Stimulated activated CD4-positive, alpha-beta T cell treated with anti-CD3 and anti-CD28 coated beads, Interleukin-1b, Interleukin-23, amount 100 ng/mL, for 48 hours (primary cell): ENCODE measurements at places on chromosomes 2 and 18.

DNA sequence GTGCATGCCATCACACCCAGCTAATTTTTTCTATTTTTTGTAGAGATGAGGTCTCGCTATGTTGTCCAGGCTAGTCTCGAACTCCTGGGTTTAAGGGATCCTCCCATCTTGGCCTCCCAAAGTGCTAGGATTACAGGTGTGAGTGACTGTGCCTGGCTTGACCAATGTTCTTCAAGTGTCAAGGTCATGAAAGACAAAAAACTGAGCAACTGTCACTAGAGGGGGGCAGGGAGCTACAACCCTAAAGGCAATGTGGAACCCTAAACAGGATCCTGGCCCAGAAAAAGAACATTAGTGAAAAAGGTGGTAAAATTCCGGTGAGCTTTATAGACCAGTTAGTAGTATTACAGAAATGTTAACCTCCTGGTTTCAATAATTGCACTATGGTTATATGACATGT lies 7.3 kb downstream of the MYO5B start:
- no peak for DNase-seq

- DNase-seq = no peak
These were observed 947 bp upstream of the ANKRD44 start for GRCh38 chr2:197311421-197312033.

DNA sequence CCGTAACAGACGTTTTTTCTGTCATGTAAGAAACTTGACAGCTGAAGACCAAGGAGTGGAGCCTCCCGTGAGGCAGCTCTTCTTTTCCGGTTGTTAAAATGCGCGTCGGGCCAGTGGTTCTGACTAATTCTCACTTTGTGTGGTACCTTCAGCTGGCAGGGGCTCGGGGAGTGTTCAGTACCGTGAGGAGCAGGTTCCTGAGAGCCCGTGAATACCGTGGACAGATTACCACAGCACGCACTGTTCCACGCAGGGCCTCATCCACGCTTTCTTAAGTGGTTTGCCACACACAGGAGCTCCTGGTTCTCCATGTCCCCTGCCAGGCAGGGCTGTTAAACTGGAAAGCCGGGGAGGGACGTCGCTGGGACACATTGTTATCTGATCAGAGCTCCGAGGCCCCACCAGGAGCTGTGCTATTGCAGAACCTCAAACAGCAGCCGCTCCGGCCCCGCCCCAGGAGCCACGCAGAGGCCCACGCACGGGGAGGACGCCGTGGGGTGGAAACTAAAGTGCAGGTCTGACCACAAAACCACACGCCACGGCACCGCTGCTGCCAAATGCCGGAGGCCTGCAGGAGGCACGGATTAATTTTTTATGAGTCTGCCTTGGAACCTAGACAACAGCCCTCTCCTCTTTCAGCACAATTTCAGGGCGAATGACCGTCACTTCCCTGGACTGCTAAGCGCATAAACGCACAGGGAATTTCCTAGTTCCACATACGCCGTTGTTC lies 43.3 kb downstream of the NFATC1 start:
- peak; percentile 27 for DNase-seq

DNA sequence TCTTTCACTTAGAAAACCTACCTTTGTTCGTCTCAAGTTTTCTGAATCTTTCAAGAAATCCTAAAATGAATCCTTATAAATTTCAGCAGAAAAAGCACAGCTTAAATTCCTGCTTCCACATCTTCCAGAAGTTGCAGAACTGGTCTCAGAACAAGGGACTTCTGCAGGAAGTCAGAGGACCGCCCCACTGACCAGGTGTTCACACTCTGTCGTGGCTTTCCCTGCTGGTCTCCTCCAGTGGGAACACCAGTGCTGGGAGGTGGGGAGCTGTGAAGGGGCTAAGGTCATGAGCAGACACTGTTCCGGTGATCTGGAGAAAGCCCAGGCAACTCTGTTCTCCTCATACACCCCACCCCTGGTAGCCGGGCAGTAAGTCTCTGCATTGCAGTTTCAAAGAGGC lies 3.5 kb downstream of the FAM110C start:
- DNase-seq = no peak

GRCh38 chr2:237549643-237550415 lies 16.5 kb upstream of the PRLH start:
- no peak for DNase-seq

DNA sequence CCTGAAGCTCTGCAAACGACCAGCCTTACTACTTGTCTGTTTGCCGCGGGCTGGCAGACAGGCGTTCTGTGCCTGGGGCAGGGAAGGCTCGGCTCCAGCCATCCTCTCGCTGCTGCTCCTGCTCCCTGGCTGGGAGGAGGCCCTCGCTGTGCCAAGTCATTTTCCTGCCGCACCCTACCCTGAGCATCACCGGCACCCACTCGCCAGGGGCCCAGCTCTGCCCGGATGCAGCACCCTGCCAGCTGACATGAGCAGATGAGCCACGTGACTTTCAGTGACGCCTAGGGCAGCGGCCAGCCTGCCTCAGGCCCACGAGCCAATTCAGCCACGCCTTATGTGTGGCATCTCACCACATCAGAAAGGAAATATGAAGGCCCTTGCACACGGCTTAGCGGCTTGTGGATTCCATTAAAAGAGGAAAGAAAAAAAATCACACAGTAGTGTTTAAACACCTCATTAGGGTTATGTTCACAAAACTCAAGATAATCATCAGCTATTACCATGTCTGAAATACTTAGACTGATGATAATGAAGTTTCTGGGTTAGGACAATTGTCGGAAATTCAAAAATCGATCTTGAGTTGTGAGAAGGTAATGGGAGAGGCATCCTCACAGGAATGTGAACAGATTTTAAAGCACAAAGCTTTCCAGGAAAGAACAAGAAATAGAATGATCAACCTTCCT lies 250.5 kb downstream of the TWIST2 start:
- DNase-seq = no peak

- no peak for DNase-seq
These were observed 247.6 kb upstream of the TNP1 start for GRCh38 chr2:217107480-217107879.

- DNase-seq = no peak
These were observed 196.6 kb downstream of the NBAS start for GRCh38 chr2:15364561-15364960.

- no peak for DNase-seq
These were observed 123.4 kb downstream of the FAM124B start for GRCh38 chr2:224278531-224278930.
